K562 (cell line): ENCODE measurements at places on chromosomes 13 and 19.

GRCh38 chr13:82147526-82147925 lies 1734.7 kb downstream of the SLITRK1 start:
- DNase-seq = no peak

GRCh38 chr13:107834281-107834680 lies 381.1 kb downstream of the LIG4 start:
- DNase-seq = no peak

- no peak for DNase-seq
Observed at GRCh38 chr13:91141543-91142061, 205.9 kb upstream of the MIR17HG start.

GRCh38 chr19:646779-647565 lies 7.3 kb downstream of the FGF22 start:
- DNase-seq = no peak

GRCh38 chr19:54905803-54906511 lies at the start of gene NCR1:
TSS of gene NCR1 (plus strand) at chr19:54906148. CDS start at chr19:54906188, 40 bp downstream.
- peak; percentile 43 for DNase-seq

GRCh38 chr19:41932259-41932719 lies 4.0 kb upstream of the ERFL start:
- no peak for DNase-seq

GRCh38 chr13:38814331-38814730 lies 127.5 kb downstream of the FREM2 start:
- DNase-seq = no peak

- DNase-seq = no peak
Observed at GRCh38 chr19:5891572-5891937, 12.0 kb downstream of the NDUFA11 start.

DNA sequence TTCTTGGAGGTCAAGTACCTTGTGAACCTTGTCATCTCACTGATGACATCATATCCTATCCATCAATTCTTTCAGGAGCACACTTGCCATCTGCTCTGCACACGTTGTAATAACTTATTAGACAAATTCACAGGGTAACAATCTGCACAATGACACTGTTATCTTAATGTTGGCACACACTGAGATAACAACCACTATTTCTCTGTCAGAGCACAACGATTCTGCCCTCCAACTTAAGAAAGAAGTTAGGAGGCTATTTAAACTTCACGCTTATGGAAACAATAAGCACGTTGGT lies 351.3 kb downstream of the DACH1 start:
- DNase-seq = no peak

GRCh38 chr19:54168174-54168917 lies 4.6 kb downstream of the TMC4 start:
- DNase-seq = peak; percentile 87

DNA sequence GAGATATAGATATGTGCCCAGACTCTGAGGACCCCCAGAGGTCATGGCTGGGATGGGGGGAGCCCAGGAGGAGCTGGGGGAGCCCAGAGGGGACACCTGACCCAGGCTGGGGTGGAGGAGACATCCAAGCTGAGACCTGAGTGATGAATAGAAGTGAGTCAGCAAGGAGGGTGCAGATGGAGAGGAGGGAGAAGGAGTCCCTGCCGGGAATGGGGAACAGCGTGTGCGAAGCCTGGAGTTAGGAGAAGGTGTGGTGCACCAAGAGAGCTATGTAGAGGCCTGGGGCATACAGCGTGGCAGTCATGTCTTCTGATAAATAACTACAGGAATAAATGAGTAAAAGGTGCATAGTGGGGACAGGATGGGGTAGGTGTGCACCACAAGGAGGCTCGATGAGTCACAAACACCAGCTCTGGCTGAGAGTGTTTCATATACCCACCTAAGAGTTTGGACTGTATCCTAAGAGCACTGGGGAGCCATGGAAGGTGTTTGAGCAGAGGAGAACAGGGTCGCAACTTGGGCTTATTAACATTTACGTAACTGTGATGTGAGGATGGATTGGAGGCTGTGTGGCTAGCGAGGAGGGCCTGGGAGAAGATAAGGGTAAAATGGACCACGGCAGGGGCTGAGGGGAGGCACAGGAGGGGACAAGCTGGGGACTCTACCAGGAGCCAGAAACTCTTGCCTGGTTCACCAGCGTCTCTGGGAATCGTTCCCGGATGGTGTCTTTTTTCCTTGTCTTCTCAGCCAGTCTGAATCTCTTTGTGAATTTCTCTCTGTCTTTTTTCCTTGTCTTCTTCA lies 1.4 kb downstream of the CEACAM18 start:
- DNase-seq = no peak

DNA sequence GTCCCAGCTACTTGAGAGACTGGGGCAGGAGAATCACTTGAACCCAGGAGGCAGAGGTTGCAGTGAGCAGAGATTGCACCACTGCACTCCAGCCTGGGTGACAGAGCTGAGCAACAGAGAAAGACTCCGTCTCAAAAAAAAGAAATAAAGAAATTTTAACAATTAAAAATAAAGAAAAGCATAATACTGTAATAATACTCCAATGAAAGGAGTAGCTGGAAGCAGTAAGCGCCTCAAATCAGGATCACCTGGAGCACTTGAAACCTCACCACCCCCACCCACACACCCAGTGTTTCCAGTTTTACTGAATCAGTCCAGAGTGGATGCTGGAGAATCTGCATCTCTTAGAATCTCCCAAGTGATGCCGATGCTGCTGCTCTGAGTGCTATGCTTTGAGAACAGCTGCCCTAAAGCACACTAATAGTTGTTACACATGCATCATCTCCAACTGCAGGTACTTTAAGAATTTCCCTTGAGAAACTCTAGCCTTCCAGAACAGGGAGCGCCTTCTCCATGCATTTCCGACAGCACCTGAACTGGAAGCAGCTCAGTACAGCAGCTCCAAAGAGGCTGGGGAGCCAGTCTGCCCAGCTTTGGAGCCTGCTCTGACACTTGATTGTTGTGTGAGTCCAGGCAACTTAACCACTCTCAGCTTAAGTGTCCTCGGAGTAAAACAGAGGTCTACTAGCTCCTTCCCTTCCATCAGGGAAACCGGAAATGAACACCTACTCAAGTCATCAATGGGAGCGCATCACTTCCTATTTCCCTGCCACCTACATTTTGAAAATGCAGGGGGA lies 2.9 kb downstream of the ABCC4 start:
- no peak for DNase-seq

GRCh38 chr19:12946731-12947496 lies 1.3 kb downstream of the RAD23A start:
- no peak for DNase-seq

DNA sequence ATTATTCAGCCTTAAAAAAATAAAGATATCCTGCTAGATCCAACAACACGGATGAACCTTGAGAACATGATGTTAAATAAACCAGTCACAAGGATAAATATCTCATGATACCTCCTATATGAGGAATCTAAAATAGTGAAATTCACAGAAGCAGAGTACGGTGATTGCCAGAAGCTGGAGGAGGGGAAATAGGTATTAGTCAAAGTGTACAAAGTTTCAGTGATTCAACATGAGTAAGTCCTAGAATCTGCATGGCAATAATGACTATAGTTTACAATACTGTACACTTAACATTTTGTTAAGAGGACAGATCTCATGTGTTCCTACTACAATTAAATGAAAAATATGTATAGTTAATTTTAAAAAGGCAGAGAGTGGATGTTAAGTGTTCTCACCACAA lies 206.6 kb upstream of the SLC10A2 start:
- no peak for DNase-seq

GRCh38 chr19:46306501-46306900 lies 9.7 kb downstream of the HIF3A start:
- no peak for DNase-seq

- DNase-seq = no peak
Observed at GRCh38 chr13:113825841-113826240, 38.0 kb downstream of the GAS6 start.
